ENCODE measurements at places on chromosomes 7 and 10.
A peak's percentile ranks its signal among the peaks of the same experiment; 100 is the strongest.

DNA sequence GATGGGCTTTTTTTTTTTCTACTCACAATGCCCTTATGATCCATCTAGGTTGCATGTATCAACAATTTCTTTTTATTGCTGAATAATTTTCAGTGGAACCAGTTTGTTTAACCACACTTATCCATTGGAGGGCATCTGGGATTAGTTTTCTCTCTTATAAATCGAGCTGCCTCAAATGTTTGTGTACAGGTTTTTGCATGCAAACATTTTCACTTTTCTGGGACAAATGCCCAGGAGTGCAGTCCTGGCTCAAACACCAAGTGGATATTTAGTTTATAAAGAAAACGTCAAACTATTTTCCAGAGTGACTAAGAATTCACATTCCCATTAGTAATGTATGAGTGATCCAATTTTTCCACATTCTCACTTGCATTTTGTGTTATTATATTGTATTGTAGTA lies 313.4 kb downstream of the CXCL12 start:
- no peak for DNase-seq

DNA sequence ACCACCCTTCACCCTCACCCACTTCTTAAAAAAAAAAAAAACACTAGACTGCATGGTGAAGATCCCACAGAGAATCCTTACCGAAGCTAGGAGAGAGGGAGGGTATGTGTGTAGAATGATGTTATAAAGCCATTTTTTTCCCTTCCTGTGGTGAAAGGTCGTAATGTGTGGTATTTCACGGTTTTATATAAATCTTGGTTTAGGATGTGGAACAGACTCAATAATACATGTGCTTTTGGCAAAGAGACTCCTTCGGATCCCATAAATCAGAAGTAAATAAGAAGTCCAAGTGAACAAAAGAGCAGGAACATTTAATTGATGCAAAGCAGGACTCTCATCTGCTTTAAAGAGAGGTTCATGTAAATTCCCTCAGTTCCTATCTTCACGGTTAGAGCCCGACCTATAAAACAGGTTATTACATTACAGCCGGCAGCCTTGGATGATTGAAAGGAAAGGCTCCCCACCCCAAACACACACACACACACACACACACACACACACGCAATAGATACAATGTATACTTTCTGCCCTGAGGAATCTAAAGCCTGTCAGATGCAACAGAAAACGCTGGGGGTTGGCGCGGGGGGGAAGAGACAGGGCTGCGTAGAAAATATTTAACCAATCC lies 8.8 kb downstream of the DLX5 start:
- no peak for DNase-seq

DNA sequence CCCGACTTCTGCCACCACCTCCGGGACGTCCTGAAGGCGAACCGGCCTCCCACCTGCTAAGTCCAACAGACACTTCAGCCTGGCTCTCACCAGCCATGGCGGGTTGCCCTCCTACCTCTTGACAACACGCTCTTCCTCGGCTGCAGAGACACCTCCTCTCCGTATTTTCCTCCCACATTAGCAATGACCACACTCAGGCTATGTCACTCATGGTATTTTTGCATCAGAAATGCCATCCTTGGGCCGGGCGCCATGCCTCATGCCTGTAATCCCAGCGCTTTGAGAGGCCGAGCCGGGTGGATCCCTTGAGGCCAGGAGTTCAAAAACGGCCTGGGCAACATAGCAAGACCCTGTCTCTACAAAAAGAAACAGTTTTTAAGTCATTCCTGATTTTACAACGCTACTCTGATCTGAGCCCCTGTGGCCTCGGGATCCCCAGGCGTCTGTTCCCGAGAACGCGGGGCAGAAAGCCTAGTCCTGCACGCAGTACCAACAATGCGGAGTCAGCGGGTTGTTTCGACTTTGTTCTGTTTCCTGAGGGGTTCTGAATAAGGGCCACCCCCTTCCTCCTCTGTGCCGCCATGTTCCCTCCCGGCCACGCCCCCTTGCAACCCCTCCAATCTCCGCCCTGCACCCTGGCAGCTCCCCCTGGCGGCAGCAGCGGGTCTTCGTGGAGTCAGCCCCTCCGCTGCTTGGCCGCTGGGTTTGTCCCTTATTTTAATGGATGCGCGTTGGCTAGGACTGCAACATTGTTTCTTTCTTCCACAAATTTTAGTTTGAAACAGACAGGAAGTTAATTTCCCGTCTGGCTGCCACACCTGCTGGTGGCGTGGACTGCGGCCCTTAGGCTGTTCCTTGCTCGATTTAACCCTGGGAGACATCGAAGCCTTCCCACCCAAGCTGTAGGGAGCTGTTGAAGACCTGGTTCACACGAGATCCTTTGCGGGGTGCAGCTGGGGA lies 9.7 kb upstream of the ZFAND2A start:
- DNase-seq: peak; percentile 27

DNA sequence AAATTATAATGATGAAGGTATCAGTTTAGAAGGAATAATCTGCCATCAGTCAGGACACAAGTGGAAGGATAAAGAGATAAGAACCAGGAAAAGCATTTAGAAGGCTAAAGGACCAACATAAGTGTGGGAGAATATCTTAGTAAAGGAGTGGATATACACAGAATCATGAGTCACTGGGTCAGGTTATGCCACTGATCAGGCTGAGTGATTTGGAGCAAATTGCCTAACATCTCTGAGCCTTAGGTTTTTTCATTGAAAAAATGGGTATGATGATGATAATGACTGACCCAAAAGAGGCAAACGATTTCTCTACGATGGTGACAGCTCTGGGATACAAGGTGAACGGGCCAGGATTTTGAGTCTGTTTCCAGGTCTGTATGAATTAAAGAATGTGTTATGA lies 2.8 kb upstream of the CUL1 start:
- no peak for DNase-seq

DNA sequence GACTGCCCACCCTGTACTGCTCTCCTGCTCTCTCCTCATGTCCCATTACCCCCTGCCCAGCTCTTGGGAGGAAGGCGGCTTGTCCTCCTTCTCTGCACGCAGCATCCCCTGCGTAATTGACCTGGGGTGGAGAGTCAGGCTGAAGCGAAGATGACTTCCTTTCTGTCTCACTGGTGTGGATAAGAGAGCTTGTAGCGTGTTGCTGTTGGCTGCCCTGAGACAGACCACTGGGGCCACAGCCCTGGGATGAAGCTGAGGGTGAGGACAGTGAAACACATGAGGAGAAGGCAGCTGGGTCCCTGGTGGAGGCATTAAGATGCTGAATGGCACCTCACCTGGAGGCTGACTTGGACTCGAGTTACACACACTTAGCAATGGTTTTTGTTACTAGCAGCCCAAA lies 310.3 kb upstream of the ZNF32 start:
- DNase-seq: no peak

- no peak for DNase-seq
Measured at GRCh38 chr10:33235251-33235884, 99.1 kb downstream of the NRP1 start.

DNA sequence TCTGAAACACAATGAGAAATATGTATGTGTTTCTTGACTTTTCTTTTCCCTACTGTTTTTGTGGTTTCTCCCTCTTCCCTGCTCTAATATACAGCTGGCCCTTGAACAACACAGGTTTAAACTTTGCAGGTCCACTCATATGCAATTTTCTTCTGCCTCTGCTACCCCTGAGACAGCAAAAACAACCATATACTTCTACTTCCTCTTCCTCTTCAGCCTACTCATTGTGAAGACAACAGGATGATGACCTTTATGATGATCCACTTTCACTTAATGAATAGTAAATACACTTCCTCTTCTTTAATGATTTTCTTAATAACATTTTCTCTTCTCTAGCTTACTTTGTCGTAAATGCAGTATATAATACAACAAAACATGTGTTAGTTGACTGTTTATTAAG lies 35.0 kb upstream of the DGKB start:
- DNase-seq: no peak

GRCh38 chr10:130411496-130412085 lies 275.4 kb downstream of the GLRX3 start:
- DNase-seq: no peak

- DNase-seq: no peak
Measured at GRCh38 chr7:150781103-150781502, 19.1 kb downstream of the TMEM176B start.

DNA sequence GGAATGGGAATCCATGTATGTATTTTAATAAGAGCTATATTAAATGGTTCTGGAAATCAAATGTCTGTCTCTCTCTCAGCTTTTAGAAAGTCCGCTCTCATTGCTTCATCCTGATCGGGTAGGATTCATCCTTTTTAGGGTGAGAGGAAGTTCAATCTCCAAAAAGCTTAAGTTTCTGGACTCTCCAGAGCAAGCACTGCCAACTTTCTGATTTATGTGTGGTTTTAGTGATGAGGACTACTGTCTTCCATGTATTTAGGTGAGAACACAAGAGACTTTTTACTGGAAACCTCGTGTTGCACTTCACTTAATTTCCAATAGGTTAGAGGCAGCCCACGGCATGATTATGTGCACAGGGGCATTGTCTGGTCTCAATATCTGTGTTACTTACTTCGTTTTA lies 267.9 kb downstream of the SUGCT start:
- no peak for DNase-seq

DNA sequence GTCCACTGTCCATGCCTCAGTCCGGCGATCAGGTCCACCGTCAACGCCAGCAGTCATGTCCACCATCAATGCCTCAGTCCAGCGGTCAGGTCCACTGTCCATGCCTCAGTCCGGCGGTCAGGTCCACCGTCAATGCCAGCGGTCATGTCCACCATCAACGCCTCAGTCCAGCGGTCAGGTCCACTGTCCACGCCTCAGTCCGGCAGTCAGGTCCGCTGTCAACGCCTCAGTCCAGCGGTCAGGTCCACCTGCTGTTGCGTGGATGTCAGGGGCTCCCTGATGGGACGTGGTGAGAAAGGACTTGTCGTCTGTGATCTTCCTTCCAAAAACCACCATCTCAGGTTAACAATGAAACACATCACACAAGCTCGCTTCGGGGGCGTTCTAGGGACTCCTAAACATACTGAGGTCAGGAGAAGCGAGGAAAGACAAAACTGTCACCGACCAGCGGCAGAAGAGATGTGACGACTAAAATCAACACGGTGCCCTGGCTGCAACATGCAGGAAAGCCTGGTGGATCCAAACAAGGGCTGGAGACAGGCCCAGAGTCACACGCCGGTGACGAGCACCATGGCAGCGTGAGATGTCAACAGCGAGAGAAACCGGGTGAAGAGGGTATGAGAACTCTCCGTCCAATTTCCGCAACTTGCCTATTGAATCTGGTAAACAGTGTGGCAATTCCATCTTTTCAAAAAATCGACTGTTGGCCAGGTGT lies 264.2 kb downstream of the MAD1L1 start:
- no peak for DNase-seq

- DNase-seq: no peak
Measured at GRCh38 chr7:35026150-35026549, 11.1 kb downstream of the DPY19L1 start.

DNA sequence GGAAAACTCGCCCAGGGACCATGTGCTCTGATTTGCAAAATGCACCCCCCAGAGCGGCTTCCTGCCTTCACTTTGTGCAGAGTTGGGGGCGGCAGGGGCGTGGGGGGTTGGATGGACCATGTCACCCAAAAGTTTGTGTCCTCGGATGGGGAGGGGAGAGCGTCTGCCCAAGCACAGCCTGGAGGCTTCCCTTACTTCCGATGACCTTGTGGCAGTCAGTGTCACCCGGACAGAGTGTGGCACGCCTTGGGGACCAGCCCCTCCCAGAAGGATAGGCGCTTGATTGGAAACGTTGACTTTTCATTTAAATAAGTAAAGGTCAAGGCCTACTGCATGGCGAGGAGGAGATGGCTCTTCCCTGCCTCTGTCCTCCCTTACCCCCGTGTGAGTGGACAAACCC lies 71.6 kb downstream of the LHPP start:
- no peak for DNase-seq

DNA sequence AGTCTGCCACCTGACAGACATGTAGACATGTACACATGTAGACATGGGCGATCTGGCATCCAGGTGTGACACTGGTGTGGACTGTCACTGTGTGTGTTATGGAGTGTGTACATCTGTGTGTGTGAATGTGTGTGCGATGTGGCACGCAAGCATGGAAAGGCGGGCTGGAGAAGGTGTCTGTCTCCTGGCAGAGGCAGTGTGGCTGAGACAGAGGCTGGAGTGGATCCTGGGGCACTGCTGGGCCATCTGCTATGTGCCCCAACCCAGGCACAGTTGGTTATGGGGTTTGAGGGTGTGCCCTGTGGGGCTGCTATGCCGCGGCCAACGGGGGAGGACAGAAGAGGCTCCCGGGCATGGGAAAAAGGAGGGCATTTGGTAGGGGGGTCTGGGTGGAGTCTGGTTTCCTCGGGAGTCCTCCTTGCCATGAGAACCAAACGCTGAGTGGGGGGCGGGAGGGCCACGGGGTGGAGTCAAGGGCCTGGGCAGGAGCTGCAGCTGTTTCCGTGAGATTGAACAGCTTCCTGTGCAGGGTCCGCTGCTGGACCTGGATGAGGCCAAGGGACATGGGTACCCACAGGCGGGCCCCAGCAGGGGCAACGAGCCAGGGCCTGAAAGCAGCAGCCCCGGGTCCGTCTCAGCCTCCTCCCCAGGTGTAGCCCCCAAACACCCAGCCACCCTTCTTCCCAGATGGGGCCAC lies 1.3 kb downstream of the ELN start:
- DNase-seq: no peak

DNA sequence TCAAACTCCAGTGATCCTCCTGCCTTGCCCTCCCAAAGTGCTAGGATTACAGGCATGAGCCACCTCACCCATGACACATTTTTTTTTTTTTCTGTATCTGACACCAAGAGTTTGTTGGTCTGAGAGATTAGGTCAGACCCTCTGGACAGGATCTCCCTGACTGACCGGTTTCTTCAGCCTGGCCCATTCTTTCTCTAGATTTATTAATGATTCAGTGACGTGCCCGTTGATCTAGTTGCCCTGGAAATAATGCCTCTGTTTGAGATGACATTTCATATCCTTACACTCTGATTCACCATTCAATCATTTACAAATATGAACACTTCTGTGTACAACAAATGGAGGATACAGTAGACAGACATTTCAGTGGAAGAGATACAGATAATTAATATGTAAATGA lies 1.4 kb upstream of the ZNF212 start:
- no peak for DNase-seq

DNA sequence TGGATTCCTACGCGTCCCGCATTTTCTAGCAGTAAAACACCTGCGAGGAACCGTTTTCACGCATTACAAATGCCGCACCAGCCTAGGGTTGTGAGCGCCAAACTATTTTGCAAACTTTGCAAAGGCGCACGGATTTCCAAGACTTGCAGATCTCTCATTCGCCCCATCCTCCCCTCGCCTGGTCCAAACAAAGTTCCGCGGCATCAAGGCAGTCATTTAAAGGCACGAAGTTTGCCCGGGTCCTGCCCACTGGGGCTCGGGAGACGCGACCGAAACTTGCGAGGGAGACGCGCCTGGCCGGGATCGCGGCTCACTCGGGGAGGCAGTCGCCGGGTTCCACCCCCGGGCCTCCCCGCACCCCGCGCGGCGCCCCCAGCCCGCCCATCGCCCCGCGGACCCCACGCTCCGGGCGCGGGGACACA lies 613 bp downstream of the USP6NL start:
- DNase-seq: peak; percentile 17

DNA sequence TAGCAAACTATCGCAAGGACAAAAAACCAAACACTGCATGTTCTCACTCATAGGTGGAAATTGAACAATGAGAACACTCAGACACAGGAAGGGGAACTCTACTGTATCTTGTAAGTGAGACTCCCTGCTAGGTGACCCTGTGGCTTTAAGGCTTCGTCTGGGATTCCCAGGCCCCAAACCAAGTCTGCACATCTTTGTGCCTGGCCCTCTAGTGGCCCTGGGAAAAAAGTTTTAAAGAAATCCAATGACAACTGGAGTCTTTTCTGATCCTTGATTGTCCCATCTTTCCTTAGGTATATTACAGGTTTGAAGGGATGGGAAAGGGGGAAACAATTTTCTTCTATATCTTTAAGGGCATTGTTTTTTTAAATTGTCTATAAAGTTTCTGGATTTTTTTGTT lies 10.6 kb upstream of the LIPM start:
- no peak for DNase-seq

All from stimulated activated CD4-positive, alpha-beta T cell treated with anti-CD3 and anti-CD28 coated beads, TNF-alpha, amount 100 ng/mL, for 4 hours (primary cell).